ENCODE measurements at places on chromosomes 3 and 15. TPM values are rescaled to one million over a fixed set of nuclear protein-coding genes. Genes with fewer than 3 reads are reported as not detected.

- DNase-seq, result no peak
Observed at GRCh38 chr15:40054855-40055575, 16.0 kb upstream of the SRP14 start.

GRCh38 chr3:187914231-187914630 lies 169.0 kb upstream of the BCL6 start:
- no peak for DNase-seq

DNA sequence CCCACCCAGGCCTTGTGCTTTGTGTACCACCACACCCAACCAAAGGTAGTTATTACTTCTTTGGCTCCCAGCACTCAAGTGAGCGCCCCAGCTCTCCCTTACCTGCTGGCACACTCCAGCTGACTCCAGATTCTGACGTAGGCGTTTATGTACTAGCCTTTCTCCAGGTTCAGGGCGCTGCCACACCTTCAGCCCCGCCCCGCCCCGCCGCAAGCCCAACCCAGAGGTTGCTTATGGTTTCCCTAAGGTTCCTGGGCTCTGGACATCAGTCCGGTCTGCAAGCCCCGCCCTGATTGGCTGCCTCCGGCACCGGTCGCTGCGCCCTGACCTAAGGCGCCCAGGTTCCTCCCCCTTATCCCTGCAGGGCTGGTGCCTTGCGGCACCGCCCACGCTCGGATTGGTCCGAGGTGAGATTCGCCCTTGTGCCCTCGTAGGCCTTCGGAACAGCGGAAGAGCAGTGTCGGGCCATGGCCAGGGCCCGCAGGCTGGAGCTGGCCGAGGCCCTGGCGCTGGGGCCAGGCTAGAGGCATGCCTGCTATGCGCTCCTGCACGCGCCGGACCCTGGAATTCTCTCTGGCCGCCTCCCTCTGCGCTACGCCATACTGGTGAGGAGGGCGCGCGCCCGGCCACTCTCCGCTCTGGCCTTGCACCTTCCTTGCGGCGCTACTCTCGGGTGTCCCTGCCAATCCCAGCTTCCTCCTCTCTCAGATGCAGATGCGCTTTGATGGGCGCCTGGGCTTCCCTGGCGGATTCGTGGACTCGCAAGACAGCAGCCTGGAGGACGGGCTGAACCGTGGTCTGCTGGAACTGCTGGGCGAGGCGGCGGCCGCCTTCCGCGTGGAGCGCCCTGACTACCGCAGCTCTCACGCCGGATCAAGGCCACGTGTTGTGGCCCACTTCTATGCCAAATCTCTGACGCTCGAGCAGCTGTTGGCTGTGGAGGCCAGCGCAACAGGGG lies 19.8 kb upstream of the NUDT16 start:
- DNase-seq, result no peak

GRCh38 chr3:194565597-194566190 lies 67.5 kb downstream of the TMEM44 start:
- DNase-seq, result no peak

GRCh38 chr3:135224815-135225362 lies 429.8 kb downstream of the EPHB1 start:
- no peak for DNase-seq

DNA sequence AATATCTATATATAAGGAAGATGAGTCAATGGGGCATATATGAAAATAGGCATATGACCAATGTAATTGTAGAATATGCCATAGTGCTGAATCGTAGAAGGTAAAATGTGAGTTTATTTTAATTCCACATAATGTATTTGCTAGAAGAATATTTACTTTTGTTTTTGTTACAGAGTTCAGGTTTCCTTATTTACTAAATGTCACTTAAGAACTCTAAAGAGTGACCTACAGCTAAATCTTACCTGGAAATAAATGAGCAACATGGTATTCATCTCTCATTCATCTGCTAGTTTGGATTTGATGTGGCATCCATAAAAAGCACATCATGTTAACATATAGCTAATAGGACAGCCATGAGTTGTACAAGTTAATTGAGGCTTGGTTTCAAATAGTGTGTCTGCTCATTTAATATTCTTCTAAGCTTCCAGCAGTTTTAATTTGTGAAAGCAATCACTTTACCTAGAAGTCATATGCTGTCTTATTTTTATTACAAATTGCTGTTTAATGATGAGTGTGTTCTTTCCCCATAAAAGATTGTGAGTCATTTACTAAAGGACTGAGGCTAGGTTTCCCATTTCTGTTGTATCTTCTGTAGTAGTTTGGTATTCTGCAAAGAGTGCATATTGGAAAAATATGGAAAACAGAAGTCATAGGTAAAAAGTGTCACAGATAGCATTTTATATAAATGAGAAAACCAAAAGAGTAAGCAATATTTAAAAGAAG lies 222.1 kb upstream of the POU1F1 start:
- DNase-seq, result no peak

GRCh38 chr15:83435782-83436181 lies 11.4 kb upstream of the SH3GL3 start:
- DNase-seq, result no peak

DNA sequence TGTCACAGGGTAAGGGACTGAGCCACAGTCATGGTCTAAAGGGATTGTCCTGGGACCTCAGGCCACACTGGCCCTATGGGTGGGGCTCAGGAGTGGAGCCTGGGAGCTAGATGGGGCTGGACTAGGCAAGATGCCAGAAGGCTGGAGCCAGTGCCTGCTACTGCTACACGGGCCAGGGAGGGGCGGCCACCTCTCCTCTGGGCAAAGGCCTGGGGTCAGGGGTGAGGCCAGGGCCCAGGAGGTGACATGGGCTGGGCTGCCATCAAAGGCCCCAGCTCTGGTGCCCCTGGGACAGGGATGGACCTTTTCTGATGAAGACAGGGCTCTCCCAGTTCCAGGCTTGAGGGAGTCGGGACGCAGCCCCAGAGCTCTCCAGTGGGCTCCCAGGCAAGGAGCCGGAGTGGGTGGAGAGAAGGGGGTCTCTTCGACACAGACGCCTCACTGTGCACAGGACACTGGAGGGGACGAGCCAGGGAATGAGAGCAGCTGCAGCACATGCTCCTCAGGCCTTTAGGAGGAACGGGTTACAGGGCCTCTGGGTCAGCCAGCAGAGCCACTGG lies 62.1 kb upstream of the IQSEC1 start:
- DNase-seq, result no peak

DNA sequence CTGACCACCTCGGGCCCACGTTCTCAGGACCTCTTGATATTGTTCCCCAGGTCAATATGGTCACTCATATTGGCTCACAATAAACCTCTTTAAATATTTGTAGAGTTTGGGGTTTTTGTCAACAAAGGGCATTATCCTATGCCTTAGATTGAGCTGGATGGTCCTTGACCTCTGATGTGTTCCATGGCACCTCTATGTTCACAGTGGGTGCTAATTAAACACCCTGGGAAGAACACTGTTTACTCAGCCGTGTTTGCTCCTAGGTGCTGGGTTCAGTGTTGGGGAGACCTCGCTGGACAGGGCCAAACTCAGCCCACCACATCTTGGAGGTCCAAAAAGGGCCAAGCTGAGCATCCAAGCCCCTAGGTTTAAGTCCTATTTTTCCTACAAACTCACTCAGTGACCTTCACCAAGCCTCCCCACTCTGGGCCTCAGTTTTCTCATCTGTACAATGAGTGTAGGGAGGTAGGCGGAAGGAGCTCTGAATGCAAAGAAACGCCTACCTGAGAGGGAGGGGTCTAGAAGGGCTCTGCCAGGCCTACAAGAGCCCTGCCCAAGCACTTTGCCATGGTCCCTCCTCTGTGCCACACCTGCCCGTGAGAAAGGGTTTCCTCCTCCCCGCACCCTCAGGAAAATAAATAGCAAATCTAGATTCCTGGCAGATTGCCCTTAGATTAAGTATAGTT lies 7.2 kb downstream of the FAM174B start:
- DNase-seq, result no peak

Gene CCRL2
- total RNA-seq, result 6.4 TPM

Data from pulmonary artery endothelial cell (primary cell).